ENCODE measurements at places on chromosomes 12 and 14. TPM values are rescaled to one million over a fixed set of nuclear protein-coding genes. Genes with fewer than 3 reads are reported as not detected.

The GIT2 gene
- total RNA-seq = 31.2 TPM

The CARMIL3 gene
- 0.05 TPM for total RNA-seq

The SYCP3 gene
- total RNA-seq = not detected

- no peak for DNase-seq
Observed at GRCh38 chr12:58877243-58877743, 43.0 kb downstream of the LRIG3 start.

GRCh38 chr12:88435334-88436076 lies 144.8 kb downstream of the KITLG start:
- no peak for DNase-seq

GRCh38 chr12:97211416-97211930 lies 251.1 kb upstream of the RMST start:
- DNase-seq = no peak

DNA sequence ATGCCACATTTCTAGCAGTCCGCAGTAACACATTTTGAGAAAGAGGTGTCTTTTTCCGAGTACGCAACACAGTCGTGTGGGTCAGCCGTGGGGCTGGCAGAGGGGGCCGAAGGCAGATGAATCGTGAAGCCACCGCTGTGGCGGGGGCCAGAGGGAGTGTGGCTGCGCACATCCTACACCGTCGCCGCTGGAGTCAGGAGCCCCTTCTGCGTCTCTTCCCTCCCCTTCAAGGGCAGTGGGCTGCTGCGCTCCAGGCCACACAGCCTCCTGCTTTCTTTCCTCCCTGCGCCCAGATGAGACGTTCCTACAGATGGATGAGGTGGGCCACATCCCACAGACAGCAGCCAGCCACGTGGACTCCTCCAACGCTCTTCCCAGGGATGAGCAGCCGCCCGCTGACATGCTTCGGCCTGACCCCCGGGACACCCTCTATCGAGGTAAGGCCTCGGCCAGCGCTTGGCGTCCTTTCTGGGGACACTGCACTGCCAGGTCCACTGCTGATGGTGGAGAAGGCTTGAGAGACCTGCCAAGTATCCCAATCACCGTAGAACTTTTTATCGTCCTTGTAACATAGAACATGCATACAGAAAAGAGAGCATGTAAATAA lies 89.8 kb downstream of the B4GALNT3 start:
- DNase-seq = no peak

DNA sequence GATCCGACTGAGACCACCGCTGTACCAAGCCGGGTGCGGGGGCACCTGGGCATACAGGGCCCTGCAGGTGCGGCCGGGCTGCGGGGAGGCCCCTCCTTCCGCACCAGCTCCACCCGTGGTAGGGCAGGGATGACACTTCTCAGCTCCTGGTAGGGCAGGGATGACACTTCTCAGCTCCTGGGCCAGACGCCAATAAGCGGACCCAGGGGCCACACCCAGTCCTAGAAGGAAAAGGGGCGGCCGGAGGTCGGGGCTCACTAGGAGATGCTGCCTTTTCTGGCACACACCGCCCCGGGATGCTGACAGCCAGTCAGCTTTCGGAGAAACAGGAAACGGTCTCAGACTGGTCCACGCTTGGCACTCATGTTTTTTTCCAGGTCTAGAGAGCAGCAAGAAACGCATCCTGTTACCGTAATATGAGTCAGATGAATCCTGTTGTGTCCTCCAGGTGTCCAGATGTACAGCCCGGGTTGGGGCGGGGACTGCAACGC lies 34.8 kb downstream of the NFKBIA start:
- no peak for DNase-seq

The SUPT16H gene
- total RNA-seq = 31.7 TPM

The TAS2R46 gene
- 0.78 TPM for total RNA-seq

DNA sequence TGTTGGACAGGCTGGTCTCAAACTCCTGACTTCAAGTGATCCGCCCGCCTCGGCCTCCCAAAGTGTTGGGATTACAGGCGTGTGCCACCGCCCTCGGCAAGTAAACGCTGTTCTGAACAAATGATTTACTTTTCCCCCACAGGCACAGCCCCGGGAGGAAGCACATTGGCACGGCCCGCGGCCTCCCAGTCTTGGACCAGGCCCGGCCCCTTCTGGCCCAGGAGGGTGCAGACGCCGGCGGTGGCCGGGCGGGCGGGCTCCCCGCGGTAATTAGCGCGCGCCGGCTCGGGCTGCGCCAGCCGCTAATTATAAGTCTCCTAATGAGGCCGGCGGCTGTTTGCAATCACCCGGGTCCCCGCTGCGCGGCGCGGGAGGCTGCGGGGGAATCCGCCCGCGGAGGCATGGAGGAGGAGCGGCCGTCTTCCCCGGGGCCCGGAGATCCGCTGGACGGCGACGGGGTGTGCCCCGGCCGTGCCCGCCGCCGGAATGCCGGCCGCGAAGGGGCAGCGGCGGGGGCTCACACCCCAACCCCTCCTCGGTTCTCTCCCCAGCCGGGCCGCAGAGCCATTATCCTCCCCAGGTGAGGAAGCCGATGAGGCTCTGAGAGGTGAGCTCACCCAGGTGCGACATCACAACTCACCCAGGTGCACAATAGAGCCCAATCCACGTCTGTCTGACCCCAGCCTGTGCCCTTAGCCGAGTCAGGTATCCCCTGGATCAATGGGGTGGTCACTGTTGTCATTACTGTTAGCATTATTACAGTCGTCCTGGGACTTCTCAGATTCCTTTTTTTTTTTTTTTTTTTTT lies 3.3 kb upstream of the POP5 start:
- peak; percentile 77 for DNase-seq

The ARHGAP5 gene
- total RNA-seq = 253 TPM

- DNase-seq = no peak
Observed at GRCh38 chr12:56297400-56297799, 2.7 kb downstream of the CS start.

The OTX2 gene
- total RNA-seq = not detected

DNA sequence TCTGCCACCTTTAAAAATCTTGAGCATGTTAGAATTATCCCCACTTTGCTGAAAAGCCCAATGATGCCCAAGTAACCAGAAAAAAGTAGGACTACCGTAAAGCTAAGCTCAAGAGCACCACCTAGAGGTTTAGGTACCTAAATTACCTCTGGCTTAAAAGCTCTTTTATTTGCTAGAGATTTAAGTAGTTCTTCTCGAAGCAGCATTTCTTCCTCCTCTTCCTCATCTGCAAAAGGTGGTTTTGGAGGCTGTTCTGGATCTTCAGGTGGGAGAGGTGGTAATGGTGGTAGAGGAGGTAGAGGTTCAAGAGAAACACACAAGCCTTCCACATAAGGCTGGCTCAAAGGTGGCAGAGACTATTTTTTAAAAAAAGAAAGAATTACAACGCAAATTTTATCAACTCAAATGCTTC lies 26.9 kb downstream of the ZFC3H1 start:
- no peak for DNase-seq

The TRHDE gene
- total RNA-seq = 0.30 TPM

DNA sequence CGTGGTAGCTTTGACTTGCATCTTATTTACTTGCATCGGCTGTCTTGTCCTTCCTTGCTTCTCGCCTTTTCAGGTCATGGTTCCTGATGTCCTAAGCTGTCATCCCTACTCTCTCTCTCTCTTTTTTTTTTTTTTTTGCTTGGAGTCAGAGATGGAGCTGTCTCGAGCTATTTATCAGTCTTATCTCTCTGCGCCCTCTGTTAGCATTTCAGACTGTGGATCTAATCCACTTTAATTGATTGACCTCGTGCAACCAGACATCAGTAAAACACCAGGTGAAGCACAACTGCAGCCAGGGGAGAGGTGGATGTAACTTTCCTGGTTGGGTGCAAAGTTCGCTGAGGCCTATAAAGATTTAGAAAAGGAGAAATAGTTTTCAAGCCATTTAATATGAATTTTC lies 554.8 kb downstream of the DIO2 start:
- DNase-seq = no peak

DNA sequence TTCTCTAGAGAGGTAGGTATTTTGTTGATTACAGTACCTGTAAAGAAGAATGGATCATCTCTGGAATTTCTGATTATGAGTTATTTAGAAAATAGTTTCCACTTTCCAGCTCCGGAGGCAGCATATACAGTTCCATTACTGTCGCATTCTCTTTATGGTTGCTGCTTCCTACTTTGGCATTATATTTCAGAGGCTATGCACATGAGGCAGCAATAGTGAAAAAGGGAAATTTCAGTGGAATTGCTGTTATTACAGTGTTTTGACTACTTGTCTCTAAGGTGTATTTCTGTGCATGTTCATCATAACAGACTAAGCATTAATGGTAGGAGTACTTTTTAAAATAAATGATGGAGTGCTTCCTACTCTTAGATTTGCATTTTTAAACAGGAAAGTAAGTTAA lies 10.2 kb downstream of the GNG2 start:
- no peak for DNase-seq

DNA sequence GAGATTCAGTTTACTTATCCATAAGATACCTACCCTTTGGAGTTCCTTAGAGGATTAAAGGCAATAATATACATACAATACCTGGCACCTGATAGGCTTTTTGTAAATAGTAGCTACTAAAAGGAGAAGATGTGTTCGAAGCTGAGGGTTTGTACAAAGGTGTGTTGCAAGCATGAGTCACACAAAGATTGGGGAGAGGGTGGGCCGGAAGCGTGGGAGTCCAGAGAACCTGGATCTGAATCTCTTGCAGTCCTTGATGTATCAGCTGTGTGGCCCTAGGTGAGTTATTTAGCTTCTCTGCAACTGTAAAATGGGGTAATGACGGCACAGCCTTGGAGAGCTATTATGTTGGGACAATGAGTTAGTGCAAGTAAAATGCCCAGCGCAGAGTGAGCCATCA lies 61.6 kb upstream of the PSMC1 start:
- no peak for DNase-seq

GRCh38 chr12:68063900-68064590 lies 74.8 kb downstream of the IFNG-AS1 start:
- DNase-seq = no peak

All from cardiac septum (tissue), 1 donor.